Esophagus squamous epithelium (tissue), 5 donors: ENCODE measurements at places on chromosomes 3 and 15. TPM values are rescaled to one million over a fixed set of nuclear protein-coding genes. Genes with fewer than 3 reads are reported as not detected.
A peak's percentile ranks its signal among the peaks of the same experiment; 100 is the strongest.

DNA sequence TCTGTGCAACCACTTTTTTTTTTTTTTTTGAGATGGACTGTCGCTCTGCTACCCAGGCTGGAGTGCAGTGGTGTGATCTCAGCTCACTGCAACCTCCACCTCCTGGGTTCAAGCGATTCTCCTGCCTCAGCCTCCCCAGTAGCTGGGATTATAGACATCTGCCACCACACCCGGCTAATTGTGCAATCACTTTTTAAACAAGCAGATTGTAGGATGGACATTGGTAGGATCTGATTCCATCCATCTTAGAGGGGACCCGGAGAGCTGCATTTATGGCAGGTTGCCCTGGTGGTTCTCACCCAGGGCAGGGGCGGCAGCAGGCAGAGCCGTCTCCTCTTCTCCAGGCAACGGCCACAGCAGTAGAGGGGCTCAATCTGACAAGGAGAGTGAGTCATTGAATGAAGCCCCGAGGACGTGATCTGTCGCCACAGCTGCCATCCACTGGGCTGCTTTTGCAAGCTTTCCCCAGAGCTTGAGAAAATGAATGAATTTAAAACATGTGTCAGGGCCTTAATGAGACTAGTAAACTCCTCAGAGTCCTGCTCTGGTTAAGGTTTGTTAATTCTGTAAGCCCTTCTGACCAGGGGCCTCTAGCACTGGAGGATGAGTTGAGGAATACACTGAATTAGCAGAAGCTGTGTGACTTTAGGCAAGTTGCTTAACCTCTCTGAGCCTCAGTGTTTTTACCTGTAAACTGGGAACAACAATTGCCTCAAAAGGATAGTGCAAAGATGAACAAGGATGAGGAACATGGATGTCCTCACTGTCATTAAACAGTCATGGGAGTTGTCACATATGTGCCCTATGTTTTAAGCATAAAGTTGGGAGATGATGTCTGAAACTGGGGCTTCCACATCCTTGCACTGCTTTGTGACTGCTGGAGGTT, 129.1 kb downstream of the ASB7 start:
- H3K4me1 ChIP-seq: peaks cover 27% of the 10 kb centered on the region
- no peaks in the 10 kb centered on the region for H3K36me3 ChIP-seq

Gene LRRC31
- not detected for total RNA-seq

- no peak for DNase-seq
- no peak overlapping the region for H3K27ac ChIP-seq
- no peak overlapping the region for H3K4me3 ChIP-seq
- peaks cover 67% of the 10 kb centered on the region for H3K36me3 ChIP-seq
- no peaks in the 10 kb centered on the region for H3K4me1 ChIP-seq
Observed at GRCh38 chr3:45719655-45720487, 30.7 kb downstream of the SACM1L start.

GRCh38 chr3:175065497-175065896, 206.4 kb downstream of the NAALADL2 start:
- no peak overlapping the region for H3K27ac ChIP-seq
- H3K27me3 ChIP-seq: no peaks in the 10 kb centered on the region
- H3K36me3 ChIP-seq: no peaks in the 10 kb centered on the region

- peaks cover 57% of the 10 kb centered on the region for H3K4me1 ChIP-seq
- H3K27ac ChIP-seq: no peak overlapping the region
- no peak for DNase-seq
- no peaks in the 10 kb centered on the region for H3K27me3 ChIP-seq
Observed at GRCh38 chr3:38001456-38002081, 11.0 kb downstream of the VILL start.

Gene SCN11A
- not detected for total RNA-seq

Gene GOLGA8Q
- 0.32 TPM for total RNA-seq

GRCh38 chr15:81362790-81363189, 11.2 kb downstream of the TMC3 start:
- no peak for DNase-seq
- H3K27me3 ChIP-seq: no peaks in the 10 kb centered on the region
- no peaks in the 10 kb centered on the region for H3K36me3 ChIP-seq
- H3K4me1 ChIP-seq: no peaks in the 10 kb centered on the region

DNA sequence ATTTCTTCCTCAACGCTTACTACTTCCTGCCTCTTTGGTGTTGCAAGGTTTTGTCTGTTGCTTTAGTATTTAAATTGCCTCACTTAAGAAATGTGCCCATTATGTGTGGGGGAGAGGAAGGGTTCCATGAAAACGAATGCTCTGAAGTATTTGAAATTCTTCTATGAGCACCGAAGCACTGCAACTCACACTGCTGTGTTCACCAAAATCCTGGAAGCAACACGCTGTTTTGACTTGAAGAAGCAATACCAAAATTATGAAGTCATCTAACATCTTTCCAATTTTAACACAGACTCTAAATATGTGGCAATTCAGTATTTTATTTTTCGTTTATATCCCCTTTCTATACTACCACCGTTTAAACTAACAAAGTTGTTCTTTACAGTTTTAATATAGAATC, 101.5 kb downstream of the RBMS3 start:
- no peak overlapping the region for H3K4me3 ChIP-seq
- H3K36me3 ChIP-seq: no peaks in the 10 kb centered on the region
- no peaks in the 10 kb centered on the region for H3K27me3 ChIP-seq
- no peak for DNase-seq
- peak overlapping the region; percentile 11 for H3K27ac ChIP-seq

GRCh38 chr15:64247906-64248541, 85.2 kb upstream of the PPIB start:
- peaks cover 28% of the 10 kb centered on the region for H3K4me1 ChIP-seq
- DNase-seq: no peak
- H3K4me3 ChIP-seq: no peak overlapping the region
- peak overlapping the region; percentile 40 for H3K27ac ChIP-seq

- no peaks in the 10 kb centered on the region for H3K27me3 ChIP-seq
- peak overlapping the region; percentile 22 for H3K27ac ChIP-seq
Observed at GRCh38 chr3:97981886-97982285, 9.7 kb upstream of the RIOX2 start.

- DNase-seq: no peak
- no peak overlapping the region for H3K27ac ChIP-seq
- H3K36me3 ChIP-seq: no peaks in the 10 kb centered on the region
- H3K4me3 ChIP-seq: no peak overlapping the region
- H3K27me3 ChIP-seq: no peaks in the 10 kb centered on the region
Observed at GRCh38 chr3:159919873-159920272, 68.8 kb upstream of the IL12A start.

- DNase-seq: no peak
- no peak overlapping the region for H3K27ac ChIP-seq
- H3K27me3 ChIP-seq: no peaks in the 10 kb centered on the region
Observed at GRCh38 chr15:52405856-52406255, 110.3 kb upstream of the MYO5C start.
